Esophagus mucosa (tissue), 1 donor: ENCODE measurements at places on chromosomes 16 and 17. TPM values are rescaled to one million over a fixed set of nuclear protein-coding genes. Genes with fewer than 3 reads are reported as not detected.

ASB16 gene
- not detected for total RNA-seq

SLC13A2 gene
- total RNA-seq: not detected

RAB37 gene
- total RNA-seq: 0.96 TPM

ANKRD40CL gene
- not detected for total RNA-seq

IL17C gene
- total RNA-seq: not detected

CCL16 gene
- not detected for total RNA-seq

ASPHD1 gene
- total RNA-seq: 1.00 TPM

KRTAP4-2 gene
- total RNA-seq: not detected

CHAD gene
- not detected for total RNA-seq
